ENCODE measurements at places on chromosomes 1 and 21.

DNA sequence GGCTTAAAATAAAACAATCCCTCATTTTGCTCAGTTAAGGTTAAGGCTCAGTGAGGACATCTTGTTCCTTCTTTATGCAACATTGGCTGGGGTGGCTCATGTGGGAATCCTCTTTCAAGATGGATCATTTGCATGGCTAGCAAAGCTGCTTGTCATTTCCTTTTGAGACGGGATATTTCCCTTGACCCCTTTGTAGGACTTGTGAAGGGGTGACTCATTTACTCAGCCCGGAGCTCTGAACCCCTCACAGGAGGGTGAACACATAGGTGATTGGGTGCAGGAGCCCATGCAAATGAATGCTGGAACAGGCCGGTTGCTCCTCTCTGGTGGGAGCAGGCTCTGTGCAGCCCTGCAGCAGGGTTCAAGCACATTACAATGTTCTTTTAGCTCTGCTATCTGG, 15.8 kb upstream of the C8A start:
- peak; percentile 28 for DNase-seq

- no peak for DNase-seq
These were observed 81.6 kb downstream of the CCDC185 start for GRCh38 chr1:223474804-223475203.

- no peak for DNase-seq
These were observed 5.5 kb upstream of the IFNGR2 start for GRCh38 chr21:33397717-33398116.

DNA sequence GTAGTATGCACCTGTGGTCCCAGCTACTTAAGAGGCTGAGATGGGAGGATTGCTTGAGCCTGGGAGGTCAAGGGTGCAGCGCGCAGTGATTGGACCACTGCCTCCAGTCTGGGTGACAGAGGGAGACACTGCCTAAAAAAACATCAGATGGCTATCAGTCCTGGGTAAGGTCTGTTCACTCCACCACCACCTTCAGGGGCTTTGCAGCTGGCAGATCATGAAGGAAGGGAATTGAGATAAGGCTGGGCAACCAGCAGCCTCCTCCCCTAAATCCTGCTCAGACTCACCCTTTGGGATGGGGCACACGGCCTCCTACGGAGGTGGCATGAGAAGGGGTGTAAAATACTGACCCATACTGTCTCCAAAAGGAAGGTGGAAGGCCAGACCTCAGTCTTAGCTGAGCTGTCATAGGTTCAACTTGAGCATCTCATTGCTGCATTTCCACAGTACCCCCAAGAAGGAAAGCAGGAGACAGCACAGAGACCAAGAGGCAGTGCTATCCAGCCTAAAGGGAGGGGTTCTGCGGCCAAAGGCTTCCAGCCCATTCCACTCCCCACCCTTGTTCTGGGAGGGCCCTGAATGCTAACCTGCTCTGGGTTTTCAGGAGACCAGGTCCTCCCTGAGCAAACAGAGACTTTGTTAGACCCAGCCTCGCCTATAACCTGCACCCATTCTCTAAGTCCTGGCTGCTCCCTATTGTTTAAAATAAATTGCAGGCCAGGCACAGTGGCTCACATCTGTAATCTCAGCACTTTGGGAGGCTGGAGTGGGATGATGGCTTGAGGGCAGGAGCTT, 13.7 kb downstream of the SLC45A3 start:
- no peak for DNase-seq

GRCh38 chr21:25387665-25388064, 219.6 kb downstream of the MRPL39 start:
- DNase-seq: no peak

DNA sequence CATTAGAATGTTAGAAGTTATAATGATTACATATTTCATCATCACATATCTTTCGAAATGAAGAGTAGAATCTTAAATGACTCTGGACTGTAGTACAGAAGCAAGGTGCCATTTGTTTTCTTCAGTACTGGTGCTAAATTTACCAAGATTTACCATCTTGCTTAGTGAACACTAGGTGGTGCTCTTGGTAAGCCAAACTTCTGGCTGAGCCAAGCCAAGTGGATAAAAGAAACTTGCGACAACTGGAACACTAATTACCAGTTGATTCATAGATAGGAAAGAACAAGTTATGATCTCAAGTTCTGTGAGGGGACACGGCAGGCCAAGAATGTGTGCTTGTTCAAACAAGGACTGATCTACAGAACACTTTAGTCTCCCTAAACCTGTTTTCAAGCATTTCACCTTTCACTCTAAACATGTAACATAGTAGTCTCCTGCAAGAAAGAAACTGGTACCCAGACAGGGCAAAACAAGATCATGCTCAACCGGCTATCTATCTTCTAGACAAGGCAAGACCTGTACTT, 19.8 kb downstream of the SPRTN start:
- DNase-seq: peak; percentile 23

- no peak for DNase-seq
These were observed 371 bp downstream of the ARID1A start for GRCh38 chr1:26696119-26696653.

- no peak for DNase-seq
These were observed 42.0 kb upstream of the LDLRAP1 start for GRCh38 chr1:25501235-25502058.

DNA sequence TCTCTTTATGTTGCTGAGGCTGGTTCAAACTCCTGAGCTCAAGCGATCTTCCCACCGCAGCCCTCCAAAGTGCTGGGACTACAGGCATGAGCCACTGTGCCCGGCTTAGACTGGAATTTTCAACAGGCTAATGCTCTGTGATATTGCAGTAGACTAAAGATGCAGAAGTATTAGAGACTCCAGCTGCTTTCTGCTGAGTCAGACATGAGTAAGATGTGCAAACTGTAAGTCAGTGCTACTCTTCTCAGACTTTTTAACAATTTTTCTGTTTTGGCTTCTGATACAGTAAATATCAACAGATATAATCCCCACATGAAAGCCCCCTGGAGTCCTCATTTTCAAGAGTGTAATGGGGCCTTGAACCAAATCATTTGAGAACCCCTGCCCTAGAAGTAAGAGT, 29.3 kb upstream of the NLRP3 start:
- DNase-seq: no peak

DNA sequence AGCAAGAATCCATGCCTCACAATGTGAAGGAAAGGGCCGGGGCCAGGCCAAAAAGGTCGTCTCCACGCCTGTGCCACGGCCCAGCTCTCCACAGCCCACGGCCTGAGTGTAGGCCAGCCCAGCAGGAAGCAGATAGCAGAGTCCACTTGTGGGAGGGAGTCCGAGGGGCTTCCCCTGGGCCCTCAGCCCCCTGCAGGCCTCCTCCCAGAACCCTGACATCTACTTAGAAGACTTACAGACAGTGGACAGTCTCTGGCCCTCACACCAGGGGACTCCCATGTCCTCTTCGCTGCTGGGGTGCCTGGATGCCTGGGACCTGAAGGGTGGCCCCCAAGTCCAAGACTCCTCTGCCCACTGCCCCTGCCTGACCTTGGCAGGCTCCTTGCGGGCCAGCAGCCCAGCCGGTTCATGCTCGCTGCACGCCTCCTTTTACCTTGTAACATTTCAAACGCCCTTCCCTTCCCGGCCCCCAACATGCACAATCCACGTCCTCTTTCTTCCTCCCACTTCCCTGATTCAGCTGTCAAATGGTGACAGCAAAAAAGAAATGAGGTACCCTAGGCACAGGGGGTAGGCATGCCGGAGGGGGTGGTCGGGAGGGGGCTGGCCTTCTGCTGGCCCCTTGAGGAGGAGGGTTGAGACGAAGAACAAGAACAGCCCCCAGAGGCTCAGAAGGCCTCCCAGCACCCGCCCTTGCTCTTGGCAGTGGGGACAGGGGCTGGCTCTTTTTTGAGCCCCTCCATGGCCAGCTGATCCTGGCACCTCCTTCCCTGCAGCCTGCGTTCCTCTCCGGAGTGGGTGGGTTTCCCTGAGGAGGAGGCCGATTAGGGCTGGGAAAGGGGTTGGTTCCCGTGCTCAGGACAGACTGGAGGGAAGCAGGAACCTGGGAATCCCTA, 997 bp upstream of the PTPN7 start:
- DNase-seq: no peak

DNA sequence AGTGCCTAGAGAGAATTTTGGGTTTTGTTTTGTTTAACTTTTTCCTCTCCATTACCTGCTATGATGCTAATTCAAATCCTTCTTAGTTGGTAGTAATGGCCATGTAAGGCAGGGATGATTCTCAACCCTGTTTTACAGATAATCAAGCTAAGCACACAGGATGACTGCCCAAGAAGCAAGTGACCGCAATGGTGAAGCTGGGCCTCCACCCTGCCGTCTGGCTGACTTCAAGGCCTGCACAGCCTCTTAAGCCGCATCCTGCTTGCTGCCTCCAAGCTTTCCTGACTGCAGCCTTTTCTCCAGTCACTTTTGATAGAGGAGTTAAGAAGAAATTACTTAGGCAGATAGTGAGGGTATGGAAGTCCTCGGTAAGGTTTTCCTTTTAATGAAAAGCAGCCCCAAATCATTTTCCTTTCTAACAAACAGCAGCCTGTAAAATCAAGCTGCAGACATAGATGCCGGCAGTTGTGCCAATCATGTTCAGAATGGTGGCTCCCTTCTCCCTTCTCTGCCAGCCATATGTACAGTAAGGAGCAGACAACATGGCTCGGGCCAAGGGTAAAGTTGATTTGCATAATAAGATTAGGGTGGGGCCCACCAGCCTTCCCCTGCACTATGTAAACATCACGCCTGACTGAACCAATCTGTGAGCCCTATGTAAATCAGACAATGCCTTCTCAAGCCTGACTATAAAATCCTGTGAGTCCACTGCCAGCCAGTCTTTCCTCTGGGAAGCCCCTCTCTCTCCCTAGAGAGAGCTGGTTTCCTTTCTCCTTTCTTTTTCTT, 8.8 kb upstream of the CTBS start:
- DNase-seq: no peak

- no peak for DNase-seq
These were observed 39.2 kb downstream of the MAB21L3 start for GRCh38 chr1:116150368-116150767.

DNA sequence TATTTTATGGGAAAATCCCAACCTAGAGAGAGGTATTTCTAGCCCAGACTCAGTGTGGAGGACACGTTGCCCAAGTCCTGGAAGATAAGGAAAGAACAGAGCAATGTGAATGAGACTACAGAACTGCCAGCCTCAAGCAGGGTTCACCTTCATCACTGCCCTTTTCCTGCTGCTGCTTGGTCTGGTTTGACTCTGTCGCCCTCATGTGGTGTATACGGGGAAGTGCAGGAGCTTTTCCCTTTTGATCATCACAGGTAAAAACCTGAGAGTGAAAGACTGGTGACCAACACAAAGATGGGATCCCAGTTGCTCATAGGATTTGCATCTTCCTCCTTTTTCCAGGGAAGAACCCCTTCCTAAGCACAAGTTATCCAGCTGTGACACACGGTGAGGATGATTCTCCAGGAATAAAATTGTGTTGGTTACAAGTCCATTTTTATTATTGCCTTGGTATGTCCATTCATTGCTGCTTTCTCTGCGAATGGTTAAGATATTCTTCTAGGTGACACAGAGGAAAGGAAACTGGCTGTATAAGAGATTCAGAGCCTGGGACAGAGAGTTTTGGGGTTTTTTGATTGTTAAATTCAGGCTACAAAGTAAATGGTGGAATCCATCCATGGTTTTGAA, 89.5 kb upstream of the CD53 start:
- peak; percentile 6 for DNase-seq

DNA sequence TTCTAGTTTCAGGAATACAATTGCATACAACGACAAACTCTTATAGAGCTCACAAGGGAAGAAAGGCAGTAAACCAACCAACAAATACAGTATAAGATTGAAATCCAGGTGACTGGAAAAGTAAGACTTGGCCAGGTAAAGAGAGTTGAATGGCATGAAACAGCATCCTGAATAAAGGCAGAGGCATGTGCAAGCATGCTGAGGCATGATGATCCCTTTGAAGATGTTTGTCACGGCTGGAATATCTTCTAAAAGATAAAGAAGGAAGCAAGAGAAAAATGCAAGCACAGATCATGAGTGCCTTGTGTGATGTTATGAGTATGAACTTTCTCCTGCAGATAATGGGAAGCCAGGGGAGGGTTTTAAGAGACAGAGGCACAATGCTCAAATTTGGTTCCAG, 83.3 kb upstream of the SPATA6 start:
- no peak for DNase-seq

DNA sequence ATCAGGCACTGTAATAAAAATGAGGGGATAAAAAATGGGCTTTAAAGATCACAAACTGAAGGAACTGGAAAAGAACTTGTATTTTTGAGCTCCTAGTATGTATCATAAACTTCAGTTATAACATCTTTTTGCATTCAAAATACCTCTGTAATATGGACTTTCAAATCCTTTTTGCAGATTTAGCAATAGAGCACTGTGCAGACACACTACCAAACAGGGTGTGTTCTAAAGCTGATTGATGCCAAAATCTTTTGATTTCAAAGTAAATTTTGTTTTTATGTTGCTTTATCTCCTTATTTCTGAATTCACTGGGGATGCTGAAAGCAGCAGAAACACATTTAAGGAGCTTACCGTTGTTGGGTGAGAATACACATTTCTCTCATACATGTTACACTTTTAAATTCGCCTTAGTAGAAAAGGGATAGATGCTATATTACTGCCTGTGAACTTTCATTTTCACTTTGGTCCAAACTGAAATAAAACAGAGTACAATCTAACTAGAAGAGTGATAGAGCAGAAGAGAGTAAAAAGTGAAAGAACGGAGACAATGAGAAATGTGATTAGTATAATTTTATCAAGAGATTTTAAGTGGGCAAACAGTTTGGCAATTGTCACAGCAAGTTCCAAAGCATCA, 1126.6 kb downstream of the BRINP3 start:
- no peak for DNase-seq

- DNase-seq: no peak
These were observed 18.7 kb downstream of the COL6A1 start for GRCh38 chr21:46000182-46000730.

DNA sequence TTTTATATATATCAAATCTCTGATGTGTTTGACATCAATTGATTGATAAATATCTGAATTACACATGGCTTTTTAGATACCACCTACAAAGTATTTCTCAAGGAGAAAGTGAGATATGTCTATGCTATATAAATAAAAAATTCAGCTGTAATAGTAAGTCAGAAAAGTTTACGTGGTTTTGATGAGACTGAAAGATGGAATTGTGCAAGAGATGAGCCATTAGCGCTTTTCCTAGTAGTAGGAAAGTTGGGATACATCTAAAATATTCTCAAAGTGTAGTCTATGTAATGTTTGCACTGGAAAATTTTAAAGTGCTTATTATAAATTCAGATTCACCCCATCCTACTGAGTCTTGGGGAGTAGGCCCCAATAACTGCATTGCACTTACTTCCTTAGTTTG, 49.1 kb downstream of the SGIP1 start:
- DNase-seq: no peak

GRCh38 chr1:233075915-233076295, 125.5 kb downstream of the NTPCR start:
- no peak for DNase-seq

GRCh38 chr21:15058854-15059263, 5.9 kb downstream of the NRIP1 start:
- DNase-seq: no peak
